ENCODE measurements at places on chromosomes 7 and 10. TPM values are rescaled to one million over a fixed set of nuclear protein-coding genes. Genes with fewer than 3 reads are reported as not detected.

Gene FEZF1
- total RNA-seq, result not detected

Gene MEOX2
- 13.0 TPM for total RNA-seq

Gene PDE6C
- total RNA-seq, result not detected

Gene HOXA13
- total RNA-seq, result not detected

Gene GIMAP4
- total RNA-seq, result 1.3 TPM

Gene GRID2IP
- total RNA-seq, result not detected

Gene APBB1IP
- total RNA-seq, result 5.9 TPM

Gene CRPPA
- total RNA-seq, result 3.2 TPM

Gene EPDR1
- 27.8 TPM for total RNA-seq

Gene PRKG1
- total RNA-seq, result 45.6 TPM

Gene MRLN
- total RNA-seq, result not detected

Gene GALNT17
- total RNA-seq, result not detected

Gene DIP2C
- 16.1 TPM for total RNA-seq

Gene HIBADH
- 126 TPM for total RNA-seq

Gene COX19
- 12.5 TPM for total RNA-seq

Gene UBTD1
- total RNA-seq, result 35.2 TPM

Gene CHN2
- 0.81 TPM for total RNA-seq

Gene C1QL3
- 0.09 TPM for total RNA-seq

Gene AKR1C3
- total RNA-seq, result 169 TPM

Gene UNCX
- total RNA-seq, result not detected

Gene DRGX
- total RNA-seq, result not detected

Gene MSMB
- total RNA-seq, result not detected

Gene PFKP
- 111 TPM for total RNA-seq

Gene AKR1C2
- total RNA-seq, result 376 TPM

Gene DNAJB6
- total RNA-seq, result 86.6 TPM

Gene FFAR4
- not detected for total RNA-seq
